DND-41 (cell line): ENCODE measurements at places on chromosomes 16 and 17.

GRCh38 chr17:14719942-14720341 is 419.1 kb downstream of the HS3ST3B1 start:
- no peak overlapping the region for H3K4me3 ChIP-seq
- no peaks in the 10 kb centered on the region for H3K36me3 ChIP-seq
- peaks cover 14% of the 10 kb centered on the region for H3K4me1 ChIP-seq
- DNase-seq, result no peak
- no peak overlapping the region for H3K27ac ChIP-seq

DNA sequence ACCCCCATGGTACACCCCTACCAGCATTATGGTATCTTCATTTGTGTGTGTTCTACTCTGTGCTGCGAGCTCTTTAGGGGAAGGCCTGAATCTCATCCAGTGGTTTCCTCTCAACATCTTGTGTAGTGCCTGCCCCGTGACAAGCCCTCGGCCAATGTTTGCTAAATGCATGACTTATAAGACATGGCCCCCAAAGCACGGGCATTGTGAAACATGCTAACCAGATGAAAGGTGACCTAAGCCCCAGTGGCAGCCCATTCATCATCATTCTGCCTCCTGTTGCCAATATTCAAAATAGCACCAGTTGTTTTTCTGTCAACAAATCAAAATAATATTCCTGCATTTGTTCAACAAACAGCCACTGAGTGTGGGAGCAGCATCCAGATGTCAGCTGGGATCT is 108.8 kb upstream of the HSBP1 start:
- H3K27ac ChIP-seq, result no peak overlapping the region
- H3K4me1 ChIP-seq, result no peaks in the 10 kb centered on the region
- DNase-seq, result no peak

GRCh38 chr17:56918916-56919315 is 5.1 kb upstream of the TRIM25 start:
- H3K36me3 ChIP-seq, result no peaks in the 10 kb centered on the region
- no peak for DNase-seq
- peaks cover 10% of the 10 kb centered on the region for H3K4me1 ChIP-seq
- H3K27ac ChIP-seq, result no peak overlapping the region
- no peaks in the 10 kb centered on the region for H3K27me3 ChIP-seq
- no peak overlapping the region for H3K4me3 ChIP-seq

DNA sequence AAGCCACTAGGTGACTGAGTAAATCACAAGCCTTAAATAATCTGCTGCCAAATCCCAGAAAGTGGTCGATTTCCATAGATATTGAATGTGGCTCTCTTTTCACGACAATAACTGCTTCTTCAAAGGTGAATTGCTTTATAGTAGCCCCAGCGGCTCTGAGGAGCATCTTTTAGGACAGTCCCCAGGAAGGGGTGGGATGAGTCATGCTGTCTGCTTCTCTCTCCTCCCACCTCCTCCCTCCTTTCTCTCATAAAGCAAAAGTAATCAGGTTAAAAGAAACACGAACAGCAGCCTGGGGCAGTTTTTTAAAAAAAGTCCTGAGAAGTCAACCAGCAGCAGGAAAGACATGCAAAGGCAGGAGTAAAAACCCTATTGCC is 1.8 kb downstream of the KIAA0513 start:
- H3K4me1 ChIP-seq, result peaks cover 27% of the 10 kb centered on the region
- no peaks in the 10 kb centered on the region for H3K36me3 ChIP-seq
- peaks cover 15% of the 10 kb centered on the region for H3K27me3 ChIP-seq
- no peak overlapping the region for H3K4me3 ChIP-seq
- H3K27ac ChIP-seq, result no peak overlapping the region
- DNase-seq, result peak; percentile 22

- H3K4me1 ChIP-seq, result peaks cover 18% of the 10 kb centered on the region
- no peak overlapping the region for H3K27ac ChIP-seq
- H3K4me3 ChIP-seq, result no peak overlapping the region
- H3K27me3 ChIP-seq, result no peaks in the 10 kb centered on the region
- no peak for DNase-seq
These were observed 5.2 kb downstream of the MINK1 start for GRCh38 chr17:4838309-4838785.

GRCh38 chr16:906296-906695 is 64.5 kb downstream of the LMF1 start:
- no peak overlapping the region for H3K4me3 ChIP-seq
- H3K27me3 ChIP-seq, result no peaks in the 10 kb centered on the region
- H3K27ac ChIP-seq, result no peak overlapping the region
- no peaks in the 10 kb centered on the region for H3K4me1 ChIP-seq
- peaks cover 34% of the 10 kb centered on the region for H3K36me3 ChIP-seq
- DNase-seq, result no peak

- no peak overlapping the region for H3K4me3 ChIP-seq
- no peak overlapping the region for H3K27ac ChIP-seq
- no peaks in the 10 kb centered on the region for H3K4me1 ChIP-seq
- DNase-seq, result no peak
- no peaks in the 10 kb centered on the region for H3K27me3 ChIP-seq
These were observed 413.5 kb downstream of the CPPED1 start for GRCh38 chr16:12390074-12390605.

DNA sequence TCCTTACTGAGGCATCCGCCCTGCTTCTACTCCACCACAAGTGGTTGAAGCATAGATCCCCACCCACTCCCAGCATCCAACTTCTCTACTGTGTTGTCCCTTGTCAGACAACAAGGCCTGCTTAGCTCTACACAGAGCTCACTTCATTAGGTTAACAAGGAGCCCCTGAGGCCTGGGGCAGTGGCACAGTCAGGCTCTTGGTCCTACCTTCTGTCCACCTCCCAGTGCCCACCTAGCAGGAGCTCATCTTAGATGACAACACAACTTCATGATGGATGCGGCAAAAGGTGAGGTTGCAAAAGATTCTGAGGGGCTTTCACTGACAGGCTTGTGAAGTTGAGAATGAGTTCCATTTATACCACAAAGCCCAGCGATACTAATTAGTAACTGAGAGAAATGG is 432.0 kb upstream of the CDH5 start:
- no peak for DNase-seq
- no peaks in the 10 kb centered on the region for H3K36me3 ChIP-seq
- H3K4me3 ChIP-seq, result no peak overlapping the region
- H3K27me3 ChIP-seq, result no peaks in the 10 kb centered on the region
- H3K27ac ChIP-seq, result no peak overlapping the region

GRCh38 chr16:1188432-1189189 is 35.7 kb downstream of the CACNA1H start:
- no peaks in the 10 kb centered on the region for H3K27me3 ChIP-seq
- no peak overlapping the region for H3K4me3 ChIP-seq
- H3K36me3 ChIP-seq, result no peaks in the 10 kb centered on the region
- DNase-seq, result peak; percentile 54

- H3K36me3 ChIP-seq, result no peaks in the 10 kb centered on the region
- no peak for DNase-seq
- H3K4me3 ChIP-seq, result no peak overlapping the region
- no peaks in the 10 kb centered on the region for H3K27me3 ChIP-seq
- H3K27ac ChIP-seq, result no peak overlapping the region
These were observed 49.8 kb downstream of the CDH1 start for GRCh38 chr16:68786685-68787418.

DNA sequence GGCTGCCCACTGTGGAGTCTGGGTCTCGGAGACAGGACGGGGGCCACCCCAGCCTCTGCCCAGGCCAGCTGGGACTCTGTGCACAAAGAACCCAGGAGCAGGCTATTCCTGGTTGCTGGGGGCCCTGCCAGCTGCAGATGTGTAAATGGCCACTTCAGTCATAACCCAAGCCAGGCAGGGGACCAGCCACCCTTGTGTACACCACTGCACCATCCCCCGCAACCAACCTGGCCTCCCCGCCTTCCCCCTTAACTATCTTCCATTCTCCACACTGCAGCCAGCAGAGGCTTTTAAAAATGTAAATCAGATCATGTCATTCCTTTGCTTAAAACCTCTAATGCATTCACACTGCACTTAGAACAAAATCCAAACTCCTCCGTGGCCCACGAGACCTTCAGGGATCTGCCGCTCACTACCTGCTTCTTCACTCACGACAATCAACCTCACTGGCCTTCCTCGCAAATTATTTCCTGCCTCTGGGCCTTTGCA is 28.3 kb downstream of the RTN4RL1 start:
- H3K27me3 ChIP-seq, result no peaks in the 10 kb centered on the region
- H3K4me3 ChIP-seq, result no peak overlapping the region
- no peaks in the 10 kb centered on the region for H3K36me3 ChIP-seq
- H3K27ac ChIP-seq, result no peak overlapping the region
- no peaks in the 10 kb centered on the region for H3K4me1 ChIP-seq
- DNase-seq, result no peak

DNA sequence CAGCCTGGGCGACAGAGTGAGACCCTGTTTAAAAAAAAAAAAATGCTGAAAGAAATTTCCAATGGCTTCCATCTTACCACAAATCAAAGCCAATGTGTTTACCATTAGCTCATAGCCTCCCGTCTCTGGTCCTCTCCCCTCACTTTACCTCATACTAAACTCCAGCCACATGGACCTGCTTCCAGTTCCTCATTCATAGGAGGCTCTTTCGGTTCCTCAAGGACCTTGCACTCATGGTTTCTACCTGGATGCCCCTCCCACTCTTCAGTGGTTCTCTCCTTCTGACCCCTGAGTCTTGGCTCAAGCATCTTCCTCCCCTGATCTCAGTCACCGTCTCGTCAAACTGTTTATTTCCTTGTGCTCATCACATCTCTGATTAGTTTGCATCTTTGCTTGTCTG is 3.8 kb upstream of the DEF8 start:
- no peak for DNase-seq
- peaks cover 5% of the 10 kb centered on the region for H3K27me3 ChIP-seq
- H3K4me3 ChIP-seq, result no peak overlapping the region

- peaks cover 8% of the 10 kb centered on the region; the same call in 1 of the 2 replicates for H3K36me3 ChIP-seq
- no peak overlapping the region for H3K4me3 ChIP-seq
- H3K27me3 ChIP-seq, result no peaks in the 10 kb centered on the region
- peaks cover 64% of the 10 kb centered on the region for H3K4me1 ChIP-seq
- H3K27ac ChIP-seq, result peak overlapping the region; percentile 74
- DNase-seq, result no peak
These were observed 3.9 kb downstream of the IGFBP4 start for GRCh38 chr17:40447148-40447644.

DNA sequence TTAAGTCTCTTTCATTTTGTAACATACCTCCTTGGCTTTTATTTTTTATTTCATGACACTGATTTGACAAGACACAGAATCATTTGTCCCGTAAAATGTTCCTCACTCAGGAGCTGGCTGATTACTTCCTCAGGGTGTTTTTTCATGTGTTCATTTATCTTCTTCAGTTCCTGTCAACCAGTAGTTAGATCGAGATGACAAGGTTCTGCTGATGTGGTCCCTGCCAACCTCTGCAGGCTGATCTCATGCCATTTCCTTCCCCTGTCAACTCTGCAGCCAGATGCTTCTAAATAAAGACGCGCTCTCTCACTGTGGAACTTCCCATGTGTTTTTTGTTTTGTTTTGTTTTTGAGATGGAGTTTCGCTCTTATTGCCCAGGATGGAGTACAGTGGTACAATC is 8.1 kb upstream of the CXCL16 start:
- no peak overlapping the region for H3K27ac ChIP-seq
- peaks cover 14% of the 10 kb centered on the region for H3K27me3 ChIP-seq
- no peak for DNase-seq
- H3K4me1 ChIP-seq, result no peaks in the 10 kb centered on the region
- no peaks in the 10 kb centered on the region for H3K36me3 ChIP-seq

DNA sequence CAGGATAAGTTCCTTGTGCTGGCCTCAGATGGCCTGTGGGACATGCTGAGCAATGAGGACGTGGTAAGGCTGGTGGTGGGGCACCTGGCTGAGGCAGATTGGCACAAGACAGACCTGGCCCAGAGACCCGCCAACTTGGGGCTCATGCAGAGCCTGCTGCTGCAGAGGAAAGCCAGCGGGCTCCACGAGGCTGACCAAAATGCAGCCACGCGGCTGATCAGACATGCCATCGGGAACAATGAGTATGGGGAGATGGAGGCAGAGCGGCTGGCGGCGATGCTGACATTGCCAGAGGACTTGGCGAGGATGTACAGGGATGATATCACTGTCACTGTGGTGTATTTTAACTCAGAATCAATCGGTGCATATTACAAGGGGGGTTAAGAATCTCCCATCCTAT is 5.2 kb downstream of the PDP2 start:
- H3K4me1 ChIP-seq, result peaks cover 38% of the 10 kb centered on the region
- H3K27ac ChIP-seq, result no peak overlapping the region
- no peak overlapping the region for H3K4me3 ChIP-seq
- no peaks in the 10 kb centered on the region for H3K27me3 ChIP-seq
- H3K36me3 ChIP-seq, result peaks cover 65% of the 10 kb centered on the region

GRCh38 chr17:9284884-9285283 is 263.6 kb downstream of the NTN1 start:
- no peaks in the 10 kb centered on the region for H3K36me3 ChIP-seq
- H3K27me3 ChIP-seq, result no peaks in the 10 kb centered on the region
- no peak overlapping the region for H3K4me3 ChIP-seq
- no peak overlapping the region for H3K27ac ChIP-seq
- H3K4me1 ChIP-seq, result no peaks in the 10 kb centered on the region

GRCh38 chr17:869567-870525 is 87.7 kb downstream of the MRM3 start:
- no peaks in the 10 kb centered on the region for H3K27me3 ChIP-seq
- no peaks in the 10 kb centered on the region for H3K36me3 ChIP-seq
- DNase-seq, result no peak
- H3K27ac ChIP-seq, result no peak overlapping the region
- no peak overlapping the region for H3K4me3 ChIP-seq

DNA sequence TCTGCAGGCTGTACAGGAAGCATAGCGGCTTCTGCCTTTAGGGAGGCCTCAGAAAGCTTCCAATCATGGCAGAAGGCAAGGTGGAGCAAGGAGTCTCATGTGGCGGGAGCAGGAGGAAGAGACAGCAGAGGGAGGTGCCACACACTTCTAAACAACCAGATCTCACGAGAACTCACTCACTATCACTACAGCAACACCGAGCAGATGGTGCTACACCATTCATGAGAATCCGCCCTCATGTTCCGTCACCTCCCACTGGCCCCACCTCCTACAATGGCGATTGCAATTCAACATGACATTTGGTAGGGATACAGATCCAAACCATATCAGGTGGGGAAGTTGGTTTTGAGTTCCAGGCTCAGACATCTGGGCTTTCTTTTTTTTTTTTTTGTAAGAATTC is 31.9 kb upstream of the NUDT7 start:
- no peaks in the 10 kb centered on the region for H3K36me3 ChIP-seq
- H3K27ac ChIP-seq, result no peak overlapping the region
- DNase-seq, result no peak

GRCh38 chr17:43718544-43718943 is 40.0 kb downstream of the SOST start:
- H3K4me3 ChIP-seq, result no peak overlapping the region
- peaks cover 27% of the 10 kb centered on the region for H3K27me3 ChIP-seq
- no peak overlapping the region for H3K27ac ChIP-seq
- no peak for DNase-seq
- peaks cover 14% of the 10 kb centered on the region for H3K4me1 ChIP-seq
- H3K36me3 ChIP-seq, result no peaks in the 10 kb centered on the region

GRCh38 chr17:16313139-16314090 is 39.9 kb downstream of the CENPV start:
- H3K4me3 ChIP-seq, result no peak overlapping the region
- H3K27ac ChIP-seq, result no peak overlapping the region
- H3K27me3 ChIP-seq, result no peaks in the 10 kb centered on the region
- no peaks in the 10 kb centered on the region for H3K4me1 ChIP-seq
- H3K36me3 ChIP-seq, result peaks cover 17% of the 10 kb centered on the region; the same call in 1 of the 2 replicates
